ENCODE measurements at places on chromosomes 1 and 21. TPM values are rescaled to one million over a fixed set of nuclear protein-coding genes. Genes with fewer than 3 reads are reported as not detected.

Gene CLEC20A
- polyA plus RNA-seq: not detected

Gene C1orf185
- polyA plus RNA-seq: not detected

Gene TNFRSF14
- polyA plus RNA-seq: 4.2 TPM

Gene IQCC
- 1.6 TPM for polyA plus RNA-seq

Gene TINAGL1
- 1.4 TPM for polyA plus RNA-seq

Gene INSRR
- not detected for polyA plus RNA-seq

Gene RAP1GAP
- polyA plus RNA-seq: 0.20 TPM

Gene BSND
- polyA plus RNA-seq: not detected

DNA sequence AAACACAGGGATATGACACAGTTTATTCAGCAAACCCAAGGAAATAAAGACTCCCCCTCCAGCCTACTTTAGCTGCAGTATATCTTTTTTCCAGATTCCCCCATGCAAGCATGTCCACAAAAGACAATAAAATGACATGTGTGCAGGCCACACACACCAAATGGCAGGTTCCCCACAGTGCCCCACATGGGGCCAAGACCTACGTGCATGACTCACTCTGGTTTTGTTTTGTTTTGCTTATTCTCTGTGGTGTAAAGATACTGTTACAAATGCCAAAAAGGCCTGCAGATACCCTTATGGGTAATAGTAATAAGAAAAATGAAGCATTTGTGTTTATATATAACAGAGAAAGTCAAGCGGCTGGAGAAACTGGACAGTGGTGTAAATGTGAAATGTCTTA lies 71.6 kb downstream of the RD3 start:
- peak; percentile 54 for DNase-seq

GRCh38 chr1:228358039-228358763 lies 48.4 kb downstream of the TRIM11 start:
- no peak for DNase-seq

DNA sequence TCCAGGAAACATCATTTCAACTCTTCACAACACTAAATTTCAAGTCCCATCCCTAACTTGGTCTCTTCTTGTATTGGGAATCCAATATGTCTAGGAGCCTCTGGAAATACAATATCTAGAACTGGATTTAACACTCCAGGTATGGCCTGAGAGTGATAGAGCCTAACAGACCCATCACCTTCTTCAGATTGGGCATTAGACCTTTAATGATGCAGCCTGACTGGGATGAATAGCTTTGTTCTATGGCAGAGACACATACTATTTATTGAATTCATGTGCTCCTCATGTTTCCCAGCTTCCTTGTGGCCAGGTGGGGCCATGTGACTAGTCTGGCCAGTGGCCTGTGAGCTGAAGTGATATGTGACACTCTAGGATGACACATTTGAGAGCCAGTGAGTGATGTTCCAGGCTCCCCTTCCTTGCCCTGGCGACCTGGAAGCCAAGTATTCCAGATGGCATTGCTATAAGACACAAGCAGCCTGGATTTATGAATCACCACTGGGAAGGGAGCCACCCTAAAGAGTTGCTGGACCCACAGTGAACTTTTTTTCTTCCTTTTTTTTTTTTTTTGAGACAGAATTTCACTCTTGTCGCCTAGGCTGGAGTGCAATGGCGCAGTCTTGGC lies 31.0 kb upstream of the POU3F1 start:
- DNase-seq: no peak

- DNase-seq: peak; percentile 62
These were observed 51.4 kb upstream of the S1PR1 start for GRCh38 chr1:101185421-101185820.

GRCh38 chr1:3181956-3182355 lies 113.0 kb downstream of the PRDM16 start:
- no peak for DNase-seq

DNA sequence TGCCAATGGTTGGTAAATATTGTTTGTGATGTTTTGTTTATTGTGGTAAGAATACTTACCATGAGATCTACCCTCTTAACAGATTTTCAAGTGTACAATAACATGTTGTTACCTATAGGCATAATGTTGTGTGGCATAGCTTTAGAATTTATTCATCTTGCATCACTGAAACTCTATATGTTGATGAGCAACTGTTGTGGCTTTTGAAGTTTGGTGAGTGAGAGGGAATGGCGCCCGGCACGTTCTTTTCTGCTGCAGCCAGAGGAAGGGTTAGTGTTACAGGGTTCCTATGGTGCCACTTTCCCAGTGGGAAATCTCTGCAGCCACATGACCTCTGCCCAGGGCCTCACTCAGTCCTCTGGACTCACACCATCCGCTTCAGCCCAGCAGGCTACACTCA lies 342.5 kb upstream of the ADGRL2 start:
- DNase-seq: no peak

DNA sequence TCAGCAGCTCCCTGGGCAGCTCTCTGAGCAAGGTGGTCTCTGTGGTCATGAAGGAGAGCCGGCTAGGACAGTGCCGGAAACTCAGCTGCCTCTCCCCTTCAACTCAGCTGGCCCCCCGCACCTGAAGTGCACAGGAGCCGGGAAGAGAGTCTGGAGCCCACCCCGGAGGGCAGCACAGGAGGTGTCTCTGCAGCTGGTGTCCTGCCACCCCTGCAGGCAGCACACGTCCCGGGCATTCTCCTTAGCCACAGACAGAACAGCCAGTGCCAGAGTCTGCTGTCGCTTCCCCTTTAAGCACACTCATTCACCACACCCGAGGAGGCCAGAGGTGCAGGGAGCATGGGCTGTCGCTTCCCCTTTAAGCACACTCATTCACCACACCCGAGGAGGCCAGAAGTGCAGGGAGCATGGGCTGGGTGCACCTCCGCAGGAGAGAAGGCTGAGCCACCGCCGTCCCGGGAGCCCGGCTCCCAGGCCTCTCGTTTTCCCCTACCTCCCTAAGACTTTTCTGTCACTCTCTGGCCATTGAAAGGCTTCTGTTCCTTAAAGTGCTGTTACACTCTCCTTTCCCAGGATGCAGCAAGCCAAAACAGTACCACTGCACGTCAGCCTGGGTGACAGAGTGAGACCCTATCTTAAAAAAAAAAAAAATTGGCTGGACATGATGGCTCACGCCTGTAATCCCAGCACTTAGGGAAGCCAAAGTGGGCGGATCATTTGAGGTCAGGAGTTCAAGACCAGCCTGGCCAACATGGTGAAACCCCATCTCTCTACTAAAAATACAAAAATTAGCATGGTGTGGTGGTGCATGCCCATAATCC lies 16.9 kb upstream of the SAMD11 start:
- peak; percentile 64 for DNase-seq

DNA sequence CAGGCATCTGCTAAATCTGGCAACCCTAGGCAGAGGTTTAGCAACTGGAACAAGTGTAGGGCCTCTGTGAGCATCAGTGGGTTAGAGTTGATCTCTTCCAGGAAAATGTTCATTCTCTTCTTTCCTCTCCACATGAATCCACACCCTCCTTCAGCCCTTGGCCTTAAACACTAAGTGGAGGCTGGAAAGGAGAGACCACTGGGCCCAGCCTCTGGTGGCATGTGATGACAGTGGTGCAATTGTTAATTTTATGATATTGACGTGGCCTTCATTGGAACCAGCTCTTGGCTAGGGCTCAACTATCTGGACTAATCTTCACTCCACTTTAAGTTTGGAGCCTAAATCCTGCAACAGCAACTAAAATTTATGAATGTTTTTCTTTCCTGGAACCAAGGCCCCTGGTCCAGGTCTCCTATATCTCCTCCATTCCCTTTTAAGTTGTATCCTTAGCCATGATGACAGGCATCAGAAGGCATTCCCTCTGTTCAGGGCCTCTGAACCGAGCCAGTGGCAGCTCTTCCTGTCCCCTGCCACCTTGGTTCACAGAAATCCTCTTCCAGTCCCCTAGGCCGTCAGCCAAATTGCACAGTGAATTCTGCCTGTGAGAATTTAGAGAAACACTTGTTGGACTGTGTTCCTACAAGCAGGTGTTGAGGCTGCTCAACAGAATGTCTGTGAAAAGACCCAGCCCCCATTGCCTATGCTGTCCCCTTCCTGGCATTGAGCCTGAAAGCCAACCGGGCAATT lies 132.2 kb downstream of the PSMG1 start:
- no peak for DNase-seq

DNA sequence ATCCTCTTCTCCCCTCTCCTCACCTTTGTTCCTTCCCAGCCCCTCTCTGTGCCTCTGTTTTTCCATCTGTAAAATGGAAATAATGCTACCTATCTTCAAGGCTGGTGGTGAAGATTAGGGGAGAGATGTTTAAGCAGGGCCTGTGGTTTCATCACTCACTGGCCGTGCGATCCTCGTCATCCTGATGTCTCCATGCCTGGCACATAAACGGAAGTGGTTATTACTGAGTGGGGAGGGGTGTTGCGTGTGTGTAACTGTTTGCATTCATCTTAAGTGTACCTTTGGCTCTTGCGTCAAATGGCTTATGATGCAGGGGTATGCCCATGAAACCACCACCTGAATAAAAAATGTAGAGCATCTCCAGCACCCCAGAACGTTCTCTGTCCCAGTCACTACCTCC lies 17.2 kb upstream of the C1QA start:
- no peak for DNase-seq

- DNase-seq: no peak
These were observed 10.0 kb downstream of the MRAP start for GRCh38 chr21:32308696-32309095.

GRCh38 chr1:59028048-59028447 lies 244.2 kb upstream of the JUN start:
- no peak for DNase-seq

GRCh38 chr1:60890664-60891063 lies 191.7 kb upstream of the NFIA start:
- no peak for DNase-seq

- DNase-seq: peak; percentile 6
These were observed 616 bp downstream of the TAF12 start for GRCh38 chr1:28642056-28642846.

GRCh38 chr1:44628962-44629756 lies 45.1 kb downstream of the TMEM53 start:
- DNase-seq: peak; percentile 96

GRCh38 chr1:36136535-36136934 lies 11.5 kb upstream of the COL8A2 start:
- DNase-seq: peak; percentile 92
